Central memory CD4-positive, alpha-beta T cell (primary cell): ENCODE measurements at places on chromosomes 4 and X.

DNA sequence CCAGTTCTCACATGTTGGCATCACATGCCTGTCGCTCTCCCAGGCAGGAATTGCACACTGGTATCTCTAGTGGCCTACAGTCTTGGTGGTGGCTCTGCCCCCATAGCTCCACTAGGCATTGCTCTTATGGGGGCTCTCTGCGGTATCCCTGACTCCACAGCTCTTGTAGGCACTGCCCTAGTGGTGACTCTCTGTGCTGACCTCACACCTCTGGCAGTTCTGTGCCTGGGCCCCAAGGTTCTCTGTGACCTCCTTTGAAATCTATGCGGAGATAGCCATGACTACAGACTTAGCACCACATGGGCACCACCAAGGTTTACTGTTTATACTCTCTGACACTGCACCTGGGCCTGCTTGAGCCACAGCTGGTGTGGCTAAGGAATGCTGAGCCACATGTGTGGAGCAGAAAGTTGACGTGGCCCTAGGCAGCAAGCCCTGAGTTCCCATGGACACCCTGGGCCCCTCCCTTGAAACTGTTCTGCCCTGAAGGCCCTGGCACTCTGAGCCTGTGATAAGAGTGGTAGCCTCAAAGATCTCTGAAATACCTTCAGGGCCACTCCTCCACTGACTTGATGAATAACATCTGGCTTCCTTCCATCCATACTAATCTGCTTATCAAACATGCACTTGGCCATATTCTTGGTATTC is 8.0 kb downstream of the SLC9B1 start:
- DNase-seq: no peak

DNA sequence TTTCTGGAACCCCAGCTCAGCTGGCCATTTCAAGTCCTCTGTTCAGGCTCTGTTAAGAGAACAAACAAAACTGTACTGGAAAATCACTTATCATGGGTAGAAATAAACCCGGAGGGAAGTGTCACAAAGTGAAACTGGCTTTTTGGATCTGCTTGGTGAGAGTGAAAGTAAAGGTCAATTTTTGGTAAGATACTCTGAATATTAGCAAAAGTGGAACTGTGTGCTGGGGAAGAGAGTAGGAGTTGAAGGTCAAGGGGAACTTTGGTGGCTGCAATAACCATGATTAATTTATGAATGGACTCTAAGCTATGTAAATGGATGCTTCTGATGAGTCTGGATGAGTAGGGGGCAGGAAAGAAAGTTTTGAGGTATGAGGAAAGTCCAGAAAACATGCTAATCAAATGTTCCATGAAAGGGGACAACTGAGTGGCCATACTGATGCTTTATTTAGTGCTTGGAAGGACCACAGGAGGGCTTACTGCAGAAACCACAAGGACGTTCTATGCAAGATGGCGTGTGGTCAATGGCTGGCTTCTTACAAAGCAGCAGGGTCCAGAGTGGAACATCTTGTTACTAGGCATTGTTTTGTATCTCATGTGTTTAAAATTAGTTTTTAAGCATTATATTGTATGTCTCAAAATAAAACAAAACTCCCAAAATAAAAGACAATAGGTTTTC is 36.8 kb upstream of the TNIP3 start:
- DNase-seq: no peak

DNA sequence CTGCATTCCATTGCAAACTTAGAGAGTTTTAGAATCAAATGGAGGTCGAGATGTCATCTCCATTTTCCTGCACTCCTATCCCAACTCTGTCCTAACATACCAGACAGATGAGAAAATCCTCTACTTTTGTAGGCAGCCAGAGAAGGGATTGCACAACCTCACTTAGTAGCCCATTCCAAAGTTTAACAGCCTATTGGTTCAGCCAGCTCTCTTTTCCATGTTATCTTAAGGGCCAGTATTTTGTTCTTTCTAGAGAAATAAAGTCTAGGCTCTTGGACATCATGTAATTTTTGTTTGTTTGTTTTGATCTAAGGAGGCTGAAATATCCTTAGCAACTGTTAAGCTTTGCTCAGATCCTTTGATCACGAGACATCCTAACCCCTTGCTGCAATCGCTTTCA is 173.0 kb downstream of the COX18 start:
- no peak for DNase-seq

- DNase-seq: no peak
These were observed 14.4 kb upstream of the KLHL5 start for GRCh38 chr4:39047681-39048080.

- no peak for DNase-seq
These were observed 33.7 kb downstream of the ATP2B3 start for GRCh38 chrX:153551135-153551534.

DNA sequence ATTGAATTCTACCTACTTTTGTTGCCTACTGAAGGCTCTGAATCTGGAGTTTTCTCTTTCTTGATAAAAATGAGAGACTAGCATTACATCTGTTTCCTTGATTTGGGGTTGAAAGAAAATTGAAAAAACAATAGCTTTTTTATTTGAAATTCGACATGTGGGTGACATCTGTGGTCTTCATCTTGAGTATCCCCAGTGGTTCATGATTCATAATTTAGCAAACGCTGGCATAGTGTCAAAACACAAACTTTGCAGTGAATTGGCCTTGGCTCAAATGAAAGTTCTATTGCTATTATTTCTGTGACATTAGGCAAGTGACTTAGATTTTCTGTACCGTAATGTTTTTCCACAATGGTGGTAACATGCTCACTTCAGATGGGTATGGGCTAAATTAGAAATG is 747.6 kb downstream of the PCDH7 start:
- DNase-seq: no peak

DNA sequence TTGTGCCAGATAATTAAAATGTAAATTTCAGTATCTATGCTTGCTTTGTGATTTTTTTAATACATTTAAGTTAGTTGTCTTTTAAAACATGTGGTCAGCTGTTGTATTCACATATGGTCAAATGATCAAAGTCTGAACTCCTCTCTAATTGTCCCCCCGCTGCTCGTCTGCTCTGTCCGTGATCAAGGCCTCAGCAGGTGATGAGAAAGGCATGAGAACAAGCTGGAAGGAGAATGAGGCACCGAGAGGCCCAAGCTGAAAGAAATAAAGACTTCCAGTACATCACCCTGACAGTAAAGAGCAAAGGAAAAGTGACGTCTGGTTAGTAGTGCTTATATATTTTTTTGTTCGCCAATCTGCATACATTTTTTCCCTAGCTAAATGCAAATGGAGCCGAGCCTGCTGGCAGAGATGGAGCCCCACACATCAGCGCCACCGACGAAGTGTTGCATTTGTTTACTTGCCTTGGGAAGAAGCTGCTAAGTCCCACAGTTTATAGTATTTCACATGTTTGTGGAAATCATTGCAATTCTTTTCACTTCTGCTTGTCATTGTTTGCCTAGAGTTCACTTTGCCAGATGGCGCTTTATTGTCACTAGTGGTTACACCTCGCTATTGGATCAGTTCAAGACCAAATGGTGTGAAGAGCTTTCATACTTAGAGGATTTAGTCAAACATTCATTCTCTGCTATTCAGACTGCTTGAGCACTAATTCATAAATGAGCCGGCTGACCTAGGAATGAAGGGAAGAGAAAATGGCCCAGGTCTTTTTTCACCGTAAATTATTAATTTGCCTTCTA is 181.5 kb downstream of the ZIC3 start:
- no peak for DNase-seq
